ENCODE measurements at places on chromosomes 5 and 9.

- no peaks in the 10 kb centered on the region for H3K4me1 ChIP-seq
- H3K36me3 ChIP-seq = no peaks in the 10 kb centered on the region
- H3K4me3 ChIP-seq = no peak overlapping the region
- no peak for DNase-seq
Observed at GRCh38 chr5:171667341-171668096, 118.1 kb upstream of the SMIM23 start.

GRCh38 chr5:39100851-39101396 is 26.7 kb upstream of the RICTOR start:
- no peak for DNase-seq
- no peak overlapping the region for H3K4me3 ChIP-seq
- no peaks in the 10 kb centered on the region for H3K27me3 ChIP-seq

- peaks cover 14% of the 10 kb centered on the region for H3K36me3 ChIP-seq
- H3K27ac ChIP-seq = no peak overlapping the region
- DNase-seq = no peak
Observed at GRCh38 chr9:113600871-113601614, 137.5 kb downstream of the RGS3 start.

GRCh38 chr9:2723376-2724065 is 6.2 kb downstream of the KCNV2 start:
- peak overlapping the region; percentile 63 for H3K27ac ChIP-seq
- H3K4me3 ChIP-seq = no peak overlapping the region
- H3K4me1 ChIP-seq = peaks cover 23% of the 10 kb centered on the region
- no peaks in the 10 kb centered on the region for H3K27me3 ChIP-seq
- DNase-seq = no peak

GRCh38 chr5:647311-647710 is 35.2 kb downstream of the CEP72 start:
- no peaks in the 10 kb centered on the region for H3K36me3 ChIP-seq
- no peaks in the 10 kb centered on the region for H3K27me3 ChIP-seq
- no peak overlapping the region for H3K27ac ChIP-seq
- no peak for DNase-seq
- no peaks in the 10 kb centered on the region for H3K4me1 ChIP-seq
- no peak overlapping the region for H3K4me3 ChIP-seq

DNA sequence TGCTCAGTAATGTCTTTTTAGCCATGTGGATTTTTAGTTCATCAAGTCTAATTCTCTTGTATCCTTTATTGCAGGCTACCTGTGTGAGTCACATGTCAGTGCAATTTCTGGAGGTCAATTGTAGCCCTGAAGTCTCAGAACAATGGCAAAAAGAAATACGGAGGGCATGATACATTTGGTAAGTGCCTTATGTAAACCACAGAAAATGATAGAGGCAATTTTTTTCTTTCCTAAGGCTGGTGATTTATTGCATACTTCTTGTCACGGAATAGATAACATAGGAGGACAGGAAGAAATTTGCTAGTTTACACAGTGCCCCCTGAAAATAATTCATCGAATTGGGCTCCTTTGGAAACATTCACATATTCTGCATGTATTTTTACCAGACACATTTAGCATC is 235.9 kb downstream of the DMRTA1 start:
- no peaks in the 10 kb centered on the region for H3K36me3 ChIP-seq
- peaks cover 27% of the 10 kb centered on the region for H3K4me1 ChIP-seq
- peak overlapping the region; percentile 66 for H3K27ac ChIP-seq
- no peaks in the 10 kb centered on the region for H3K27me3 ChIP-seq

DNA sequence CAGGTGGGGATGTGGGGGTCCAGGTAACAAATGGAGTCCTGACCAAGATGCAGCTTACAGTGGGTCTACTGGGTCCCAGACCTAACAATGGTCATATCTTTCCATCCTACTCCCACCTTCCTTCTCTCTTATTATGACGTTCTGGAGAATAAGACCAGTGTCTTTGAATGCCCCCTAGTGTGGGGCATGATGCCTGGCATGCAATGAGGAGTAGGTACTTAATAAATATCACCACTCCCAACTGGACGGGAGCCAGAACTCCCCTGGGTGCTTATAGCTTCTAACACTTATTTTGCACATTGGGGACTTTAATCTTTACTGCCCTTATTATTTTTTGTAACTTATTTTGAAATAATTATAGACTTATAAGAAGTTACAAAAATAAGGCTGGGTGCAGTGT is 98.2 kb downstream of the NDFIP1 start:
- H3K27me3 ChIP-seq = no peaks in the 10 kb centered on the region
- no peaks in the 10 kb centered on the region for H3K36me3 ChIP-seq
- no peaks in the 10 kb centered on the region for H3K4me1 ChIP-seq
- DNase-seq = no peak
- no peak overlapping the region for H3K27ac ChIP-seq
- no peak overlapping the region for H3K4me3 ChIP-seq

DNA sequence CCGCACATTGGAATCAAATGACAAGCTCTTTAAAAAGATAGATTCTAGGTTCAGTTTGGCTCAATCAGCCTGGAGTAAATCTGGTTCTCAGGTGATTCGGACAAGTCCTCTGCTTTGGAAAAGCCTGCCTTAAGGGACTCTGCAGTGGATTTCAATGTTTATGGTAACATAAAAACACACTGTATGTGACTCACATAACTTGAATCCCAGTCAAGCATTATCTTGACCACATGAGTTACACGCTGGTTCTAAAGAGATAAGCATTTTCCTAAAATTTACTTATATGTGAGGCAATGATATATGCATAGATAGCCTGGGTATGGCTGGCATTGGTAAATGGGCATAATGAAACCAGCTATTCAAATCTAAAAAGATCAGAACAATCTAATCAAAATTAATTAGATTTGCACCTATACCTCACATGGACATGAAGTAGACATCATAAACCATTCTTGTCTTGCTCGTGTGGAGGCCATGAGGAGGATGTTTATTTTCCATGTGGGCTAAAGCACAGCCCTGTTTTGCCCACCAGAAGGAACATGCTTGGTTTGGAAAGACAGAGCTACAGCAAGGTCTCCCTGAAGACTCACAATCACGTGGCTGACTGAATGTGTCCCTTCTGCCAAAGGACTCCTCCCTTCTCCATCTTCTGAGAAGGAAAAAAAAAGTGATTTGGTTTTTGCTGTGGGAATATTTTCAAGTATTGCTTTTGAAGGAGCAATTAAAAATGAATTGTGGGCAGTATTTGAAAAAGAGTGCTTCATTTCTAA is 351.7 kb downstream of the DIRAS2 start:
- no peaks in the 10 kb centered on the region for H3K27me3 ChIP-seq
- no peak overlapping the region for H3K4me3 ChIP-seq
- no peak for DNase-seq

- no peak for DNase-seq
- H3K4me3 ChIP-seq = no peak overlapping the region
- H3K36me3 ChIP-seq = no peaks in the 10 kb centered on the region
- no peaks in the 10 kb centered on the region for H3K4me1 ChIP-seq
- H3K27me3 ChIP-seq = no peaks in the 10 kb centered on the region
Observed at GRCh38 chr5:61599370-61600122, 267.5 kb downstream of the ZSWIM6 start.

DNA sequence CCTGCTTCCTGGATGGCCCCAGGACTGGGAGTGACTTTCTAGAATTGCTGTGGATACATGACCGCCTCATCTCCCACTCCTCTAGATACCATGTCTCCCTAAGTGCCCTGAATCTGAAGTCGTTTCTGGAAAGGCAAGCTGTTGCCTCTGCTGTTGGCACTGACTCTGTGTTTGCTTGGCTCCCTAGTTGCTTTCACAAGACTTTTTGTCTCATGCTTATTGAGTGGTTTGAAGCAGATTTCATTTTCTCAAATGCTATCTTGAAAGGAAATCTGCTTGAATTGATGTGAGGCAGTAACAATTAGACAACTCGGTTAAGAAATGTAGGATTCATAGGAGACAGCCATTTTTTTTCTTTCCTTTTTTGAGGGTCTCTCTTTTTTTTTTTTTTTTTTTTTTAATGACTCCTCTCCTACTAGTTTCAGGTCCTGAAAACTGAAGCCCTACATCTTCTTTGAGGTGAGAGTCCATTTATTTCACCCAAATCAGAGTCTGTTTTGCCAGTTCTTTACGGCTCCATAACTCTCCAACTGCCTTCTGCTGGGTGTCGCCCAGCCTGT is 65.9 kb downstream of the PRDM6 start:
- H3K27me3 ChIP-seq = no peaks in the 10 kb centered on the region
- H3K27ac ChIP-seq = no peak overlapping the region
- no peak overlapping the region for H3K4me3 ChIP-seq
- DNase-seq = no peak
- H3K36me3 ChIP-seq = no peaks in the 10 kb centered on the region

GRCh38 chr5:72066705-72067107 is 40.6 kb upstream of the MAP1B start:
- H3K27ac ChIP-seq = no peak overlapping the region
- DNase-seq = no peak
- H3K4me1 ChIP-seq = no peaks in the 10 kb centered on the region
- peaks cover 2% of the 10 kb centered on the region for H3K27me3 ChIP-seq
- H3K36me3 ChIP-seq = no peaks in the 10 kb centered on the region
- no peak overlapping the region for H3K4me3 ChIP-seq

DNA sequence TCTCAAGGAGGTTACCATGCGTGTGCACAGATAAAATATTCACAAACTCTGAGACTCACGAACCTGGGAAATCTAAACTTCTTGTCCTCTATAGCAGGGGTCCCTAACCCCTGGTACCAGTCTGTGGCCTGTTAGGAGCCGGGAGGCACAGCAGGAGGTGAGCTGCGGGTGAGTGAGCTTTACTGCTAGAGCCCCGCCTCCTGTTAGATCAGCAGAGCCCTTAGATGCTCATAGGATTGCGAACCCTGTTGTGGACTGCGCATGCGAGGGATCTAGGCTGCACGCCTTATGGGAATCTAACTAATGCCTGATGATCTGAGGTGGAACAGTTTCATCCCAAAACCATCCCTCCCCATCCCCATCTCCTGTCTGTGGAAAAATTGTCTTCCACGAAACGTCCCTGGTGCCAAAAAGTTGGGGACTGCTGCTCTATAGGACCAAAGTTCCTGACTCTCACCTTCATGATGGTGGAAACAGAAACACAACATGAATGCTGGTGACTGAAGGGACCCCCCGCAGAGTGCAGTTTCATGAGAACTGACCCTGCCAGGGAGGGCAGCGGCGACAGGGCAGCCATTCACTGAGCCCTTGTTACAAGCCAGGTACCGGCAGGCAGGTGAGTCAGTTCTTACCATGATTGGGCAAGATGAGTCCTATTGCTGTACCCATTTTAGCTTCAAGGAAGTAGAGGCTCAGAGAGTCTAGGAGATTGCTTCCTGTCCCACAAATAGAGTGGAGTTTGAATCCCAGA is 181.9 kb downstream of the RGS3 start:
- H3K4me1 ChIP-seq = peaks cover 6% of the 10 kb centered on the region
- no peaks in the 10 kb centered on the region for H3K27me3 ChIP-seq
- DNase-seq = no peak
- no peak overlapping the region for H3K4me3 ChIP-seq
- no peaks in the 10 kb centered on the region for H3K36me3 ChIP-seq

GRCh38 chr9:6051511-6051950 is 36.1 kb upstream of the RANBP6 start:
- no peak overlapping the region for H3K4me3 ChIP-seq
- H3K4me1 ChIP-seq = no peaks in the 10 kb centered on the region
- H3K36me3 ChIP-seq = no peaks in the 10 kb centered on the region
- no peaks in the 10 kb centered on the region for H3K27me3 ChIP-seq

GRCh38 chr5:122142480-122143164 is 13.3 kb downstream of the ZNF474 start:
- no peaks in the 10 kb centered on the region for H3K36me3 ChIP-seq
- H3K4me3 ChIP-seq = no peak overlapping the region
- H3K27ac ChIP-seq = no peak overlapping the region
- H3K27me3 ChIP-seq = no peaks in the 10 kb centered on the region
- no peaks in the 10 kb centered on the region for H3K4me1 ChIP-seq

GRCh38 chr5:178284093-178284675 is 51.6 kb upstream of the PHYKPL start:
- H3K4me1 ChIP-seq = peaks cover 2% of the 10 kb centered on the region
- DNase-seq = no peak
- no peaks in the 10 kb centered on the region for H3K36me3 ChIP-seq
- no peak overlapping the region for H3K4me3 ChIP-seq

Data from gastrocnemius medialis (tissue), 4 donors.